ENCODE measurements at places on chromosomes 6 and 20. TPM values are rescaled to one million over a fixed set of nuclear protein-coding genes. Genes with fewer than 3 reads are reported as not detected.

KCNK5 gene
- under 0.01 TPM for total RNA-seq

BCKDHB gene
- 6.2 TPM for total RNA-seq

DAAM2 gene
- total RNA-seq = 25.9 TPM

NDUFAF5 gene
- 12.7 TPM for total RNA-seq

PMEPA1 gene
- 1.0 TPM for total RNA-seq

MMP24 gene
- 0.17 TPM for total RNA-seq

LRRC1 gene
- total RNA-seq = 12.1 TPM

ECT2L gene
- total RNA-seq = 0.17 TPM
